ENCODE measurements at places on chromosomes 1 and 21.

DNA sequence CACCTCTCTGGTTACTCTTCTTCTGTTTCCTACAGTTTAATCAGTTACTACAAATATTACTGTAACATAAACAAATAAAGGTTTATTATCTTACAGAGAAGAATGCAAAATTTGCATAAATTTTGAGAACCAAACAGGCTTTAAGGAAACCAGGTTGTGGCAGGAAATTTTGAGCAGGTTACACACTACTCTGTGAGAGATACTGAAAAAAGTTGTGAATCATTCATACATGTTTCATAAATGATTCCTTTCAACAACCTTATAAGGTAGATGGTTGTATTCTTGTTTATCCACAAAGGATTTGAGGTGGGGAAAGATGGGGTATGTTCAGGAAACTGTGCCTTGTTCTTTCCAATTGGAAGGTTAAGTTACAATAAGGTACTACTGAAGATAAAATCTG is 58.6 kb downstream of the MAST2 start:
- no peaks in the 10 kb centered on the region for H3K36me3 ChIP-seq
- no peak overlapping the region for H3K27ac ChIP-seq
- DNase-seq: no peak
- H3K4me1 ChIP-seq: no peaks in the 10 kb centered on the region

- H3K27me3 ChIP-seq: no peaks in the 10 kb centered on the region
- no peak overlapping the region for H3K27ac ChIP-seq
- DNase-seq: no peak
- no peak overlapping the region for H3K4me3 ChIP-seq
These were observed 9.3 kb downstream of the C1QB start for GRCh38 chr1:22662318-22662717.

DNA sequence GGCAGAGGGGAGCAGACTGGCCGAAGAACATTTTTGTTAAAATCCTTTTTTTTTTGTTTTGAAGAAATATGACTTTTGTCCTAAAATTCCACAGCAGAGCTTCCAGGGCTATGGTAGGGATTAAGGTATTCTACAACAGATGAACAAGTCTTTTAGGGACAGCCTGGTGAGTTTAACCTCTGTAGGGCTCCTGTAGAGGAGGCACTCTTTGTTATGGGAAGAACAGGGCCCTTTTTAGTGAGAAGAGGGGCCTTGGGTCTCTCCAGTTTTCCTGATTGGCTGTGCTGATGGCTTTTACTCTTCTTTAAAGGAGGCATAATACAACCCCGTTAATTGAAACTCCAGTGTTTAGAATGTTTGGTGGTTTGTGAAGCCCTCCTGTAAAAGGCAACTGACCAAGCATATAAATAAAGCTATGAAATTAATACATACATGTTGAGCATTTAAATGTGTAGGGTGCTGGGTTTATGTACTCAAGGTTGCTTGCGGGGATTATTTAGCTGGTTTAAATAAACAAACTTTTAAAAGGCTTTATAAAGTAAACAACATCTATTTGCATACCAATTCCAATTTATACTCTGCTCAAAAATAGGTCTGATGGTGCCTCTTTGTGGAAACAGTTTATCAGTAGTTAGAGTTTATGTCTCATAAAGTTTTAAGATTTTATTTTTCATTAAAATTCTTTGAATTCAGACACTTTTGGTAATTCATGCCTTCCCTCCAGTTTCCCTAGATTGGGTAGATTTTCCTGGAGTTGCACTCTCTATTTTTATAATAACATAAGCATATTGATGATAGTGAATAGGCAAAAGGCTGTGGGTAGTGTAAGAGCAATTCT is 46.5 kb downstream of the PBX1 start:
- H3K4me1 ChIP-seq: no peaks in the 10 kb centered on the region
- H3K36me3 ChIP-seq: no peaks in the 10 kb centered on the region
- H3K27ac ChIP-seq: no peak overlapping the region
- peaks cover 3% of the 10 kb centered on the region for H3K27me3 ChIP-seq
- H3K4me3 ChIP-seq: no peak overlapping the region
- no peak for DNase-seq

DNA sequence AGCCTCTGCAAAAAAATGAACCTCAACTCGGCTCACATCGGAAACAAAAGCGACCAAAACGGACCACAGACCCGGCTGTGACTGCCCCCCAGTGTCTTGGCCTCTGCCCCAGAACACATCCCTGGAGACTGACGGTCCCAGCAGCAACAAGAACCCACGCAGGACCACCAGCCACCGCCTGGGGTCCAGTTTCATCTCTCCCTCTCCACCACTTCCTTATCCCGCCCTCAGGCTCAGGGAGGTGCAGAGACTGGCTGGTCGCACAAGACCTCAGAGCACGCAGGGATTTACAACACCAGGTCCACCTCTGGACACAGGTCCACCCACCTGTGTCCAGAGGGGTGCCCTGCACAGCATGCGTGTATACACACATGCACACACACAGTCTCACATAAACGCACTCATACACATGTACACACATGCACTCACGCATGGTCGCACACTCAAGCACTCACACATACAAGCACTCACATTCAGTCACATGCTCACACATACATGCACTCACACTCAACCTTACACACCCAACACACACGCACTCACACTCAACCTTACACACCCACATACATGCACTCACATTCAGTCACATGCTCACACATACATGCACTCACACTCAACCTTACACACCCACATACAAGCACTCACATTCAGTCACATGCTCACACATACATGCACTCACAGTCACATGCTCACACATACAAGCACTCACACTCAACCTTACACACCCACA is 18.6 kb upstream of the TMEM52 start:
- peaks cover 24% of the 10 kb centered on the region for H3K27me3 ChIP-seq
- no peak overlapping the region for H3K4me3 ChIP-seq
- no peak for DNase-seq
- H3K4me1 ChIP-seq: no peaks in the 10 kb centered on the region

DNA sequence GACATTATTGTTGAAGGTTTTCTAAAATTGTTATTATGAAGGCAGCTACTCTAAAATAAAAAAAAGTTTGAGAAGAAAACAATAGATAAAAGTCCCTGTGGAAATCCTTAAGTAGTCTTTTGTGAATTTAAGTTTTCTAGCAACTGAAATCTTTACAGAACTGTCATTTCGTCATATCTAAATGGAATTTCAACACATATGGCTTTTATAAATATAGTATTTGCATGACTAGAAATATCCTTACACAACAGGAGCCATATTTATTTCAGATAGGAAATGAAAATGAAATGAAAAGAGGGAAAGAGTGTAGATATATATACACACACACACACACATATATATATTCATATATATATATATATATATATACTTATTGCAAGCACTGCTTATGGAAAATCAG is 204.7 kb upstream of the RGS18 start:
- H3K4me1 ChIP-seq: no peaks in the 10 kb centered on the region
- H3K27ac ChIP-seq: no peak overlapping the region
- no peaks in the 10 kb centered on the region for H3K27me3 ChIP-seq
- H3K36me3 ChIP-seq: no peaks in the 10 kb centered on the region
- DNase-seq: no peak
- H3K4me3 ChIP-seq: no peak overlapping the region

DNA sequence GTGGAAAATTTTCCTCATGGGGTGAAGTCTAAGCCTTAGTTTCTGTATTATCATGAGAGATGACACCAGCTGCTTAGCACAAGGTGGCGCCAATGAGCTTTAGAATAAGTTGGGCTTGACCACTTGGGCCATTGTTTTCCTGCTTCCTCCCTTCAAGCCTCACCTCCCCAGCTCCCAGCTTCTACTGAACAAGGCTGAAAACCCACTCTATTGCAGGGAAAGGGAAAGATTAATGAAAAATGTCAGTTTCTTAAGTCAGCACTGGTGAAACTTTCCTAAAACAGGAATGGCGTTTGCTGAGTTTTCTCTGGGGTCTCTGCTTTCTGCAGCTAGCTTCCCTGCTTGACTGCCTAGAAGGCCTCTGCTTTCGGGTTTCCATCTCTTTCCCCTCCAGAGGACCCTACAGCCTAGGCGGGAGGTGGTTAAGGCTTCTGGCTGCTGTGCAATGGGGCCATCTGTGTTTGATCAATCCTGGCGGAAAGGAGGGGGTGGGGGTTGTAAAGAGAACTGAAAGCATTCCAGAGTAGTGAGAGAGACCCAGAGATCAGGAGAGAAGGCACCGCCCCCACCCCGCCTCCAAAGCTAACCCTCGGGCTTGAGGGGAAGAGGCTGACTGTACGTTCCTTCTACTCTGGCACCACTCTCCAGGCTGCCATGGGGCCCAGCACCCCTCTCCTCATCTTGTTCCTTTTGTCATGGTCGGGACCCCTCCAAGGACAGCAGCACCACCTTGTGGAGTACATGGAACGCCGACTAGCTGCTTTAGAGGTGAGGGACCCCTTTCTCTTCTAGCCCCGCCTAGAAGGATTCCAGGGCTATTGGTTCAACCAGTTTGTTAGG is at the start of gene OLFML3:
OLFML3 (plus strand) TSS at position 612 of the 840 bp plus-strand sequence; CDS start at position 655, 43 bp downstream.
- peaks cover 5% of the 10 kb centered on the region for H3K4me1 ChIP-seq
- peaks cover 7% of the 10 kb centered on the region for H3K36me3 ChIP-seq
- no peaks in the 10 kb centered on the region for H3K27me3 ChIP-seq
- no peak within 1 kb of the TSS for H3K4me3 ChIP-seq
- peak; percentile 42 for DNase-seq
- no peak within 1 kb of the TSS for H3K27ac ChIP-seq

- no peak overlapping the region for H3K4me3 ChIP-seq
- no peak overlapping the region for H3K27ac ChIP-seq
- no peaks in the 10 kb centered on the region for H3K36me3 ChIP-seq
- no peak for DNase-seq
These were observed 106.9 kb upstream of the SERBP1 start for GRCh38 chr1:67536957-67537666.

GRCh38 chr1:109466452-109467300 is at the start of gene SYPL2:
SYPL2 (plus strand) TSS chr1:109466546; CDS start chr1:109466844, 298 bp downstream.
- peaks cover 15% of the 10 kb centered on the region for H3K27me3 ChIP-seq
- H3K4me1 ChIP-seq: no peaks in the 10 kb centered on the region
- no peak for DNase-seq
- peak within 1 kb of the TSS; percentile 41 for H3K4me3 ChIP-seq

- no peak for DNase-seq
- H3K36me3 ChIP-seq: no peaks in the 10 kb centered on the region
- H3K27ac ChIP-seq: no peak overlapping the region
These were observed 36.8 kb upstream of the SFPQ start for GRCh38 chr1:35229587-35230360.

DNA sequence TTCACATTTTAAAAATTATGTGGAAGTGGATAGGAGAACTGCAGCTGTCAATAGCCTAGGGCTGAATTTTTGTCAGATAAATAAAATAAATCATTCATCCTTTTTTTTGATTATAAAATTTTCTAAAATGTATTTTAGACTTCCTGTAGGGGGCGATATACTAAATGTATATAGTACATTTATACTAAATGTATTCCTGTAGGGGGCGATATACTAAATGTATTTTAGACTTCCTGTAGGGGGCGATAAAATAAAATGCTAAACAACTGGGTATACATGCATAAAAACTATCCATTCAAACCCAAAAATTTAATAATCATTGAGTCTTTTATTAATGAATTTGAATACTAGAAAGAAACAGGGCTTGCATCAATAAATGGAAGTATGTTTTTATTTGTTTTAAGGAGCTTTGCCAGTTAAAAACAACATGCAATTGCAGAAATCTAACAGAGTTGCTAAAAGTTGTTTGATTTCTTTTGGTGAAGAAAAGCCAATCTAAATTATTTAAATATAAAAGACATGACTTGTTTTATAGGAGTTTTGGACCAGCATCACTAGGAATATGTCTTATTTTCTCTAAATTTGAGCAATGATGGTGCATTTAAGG is 31.4 kb downstream of the CLCA1 start:
- H3K4me1 ChIP-seq: no peaks in the 10 kb centered on the region
- no peak overlapping the region for H3K4me3 ChIP-seq
- H3K27ac ChIP-seq: no peak overlapping the region
- no peaks in the 10 kb centered on the region for H3K27me3 ChIP-seq
- no peaks in the 10 kb centered on the region for H3K36me3 ChIP-seq

GRCh38 chr1:230464671-230465070 is 38.5 kb upstream of the PGBD5 start:
- no peak overlapping the region for H3K27ac ChIP-seq
- H3K36me3 ChIP-seq: no peaks in the 10 kb centered on the region
- H3K4me3 ChIP-seq: no peak overlapping the region
